ENCODE measurements at places on chromosomes 7 and 10.

DNA sequence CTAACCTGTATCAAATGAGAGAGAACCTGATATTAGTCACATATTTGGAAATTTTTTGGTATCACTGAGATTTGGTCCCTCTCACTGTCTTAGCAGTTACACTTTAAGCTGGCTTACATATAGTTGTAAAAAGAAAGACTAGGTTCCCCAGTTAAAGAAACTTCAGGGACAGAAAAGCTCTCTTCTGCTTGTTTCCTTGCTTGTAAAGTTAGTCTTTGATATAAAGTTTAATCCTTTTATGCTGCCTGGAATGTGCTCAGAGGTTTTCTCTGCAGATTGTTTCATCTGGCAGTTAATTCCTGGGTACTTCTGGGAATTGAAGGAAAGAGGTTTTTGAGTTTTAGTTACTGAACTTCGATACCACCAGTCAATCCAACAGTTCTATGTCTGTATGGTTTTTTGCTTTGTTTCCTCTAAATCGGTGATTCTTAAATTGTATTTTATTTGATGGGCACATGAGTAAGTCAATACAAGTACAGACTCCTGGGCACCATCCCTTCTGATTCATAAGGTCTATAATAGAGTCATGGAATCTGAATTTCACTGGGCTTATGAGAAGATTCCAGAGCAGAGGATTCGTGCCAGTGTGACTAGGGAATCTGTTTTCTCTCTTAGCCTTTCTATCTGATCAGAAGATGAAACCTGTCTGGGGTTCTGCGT, 1080.9 kb upstream of the C7orf33 start:
- DNase-seq = no peak

- no peak for DNase-seq
These were observed 50.8 kb downstream of the PHYHIPL start for GRCh38 chr10:59227136-59227673.

GRCh38 chr10:58266826-58267712, 625 bp downstream of the IPMK start:
- DNase-seq = no peak

- no peak for DNase-seq
These were observed 642.1 kb downstream of the PARD3 start for GRCh38 chr10:34172936-34173533.

DNA sequence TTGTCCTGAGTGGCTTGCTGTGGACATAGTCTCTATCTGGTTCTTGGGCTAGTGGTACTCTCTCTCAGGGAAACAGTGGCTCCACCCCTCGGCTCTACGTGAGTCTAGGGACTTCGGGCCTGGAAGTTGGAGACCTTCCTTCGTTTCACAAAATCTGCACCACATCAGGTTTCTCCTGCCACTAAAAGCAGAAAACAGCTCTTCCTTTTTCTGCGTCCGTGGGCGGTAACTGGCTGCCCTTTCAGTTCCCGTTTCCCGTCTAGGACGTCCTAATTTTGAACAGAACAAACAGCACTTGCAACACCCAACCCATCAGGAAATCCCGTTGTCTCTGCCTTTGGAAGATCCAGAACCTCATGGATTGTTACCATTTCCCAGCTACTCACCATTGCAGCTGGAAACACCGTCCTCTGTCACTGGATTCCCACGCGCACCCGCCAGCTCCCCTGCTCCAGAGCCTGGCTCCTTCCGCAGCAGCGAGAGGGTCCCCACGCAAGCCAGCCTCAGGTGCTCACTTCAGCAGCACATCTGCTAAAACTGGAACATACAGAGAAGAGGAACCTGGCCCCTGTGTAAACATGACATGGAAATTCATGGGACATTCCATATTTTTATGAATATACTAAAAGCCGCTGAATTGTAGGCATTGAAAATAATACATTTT, 311.4 kb upstream of the AKR1E2 start:
- no peak for DNase-seq

DNA sequence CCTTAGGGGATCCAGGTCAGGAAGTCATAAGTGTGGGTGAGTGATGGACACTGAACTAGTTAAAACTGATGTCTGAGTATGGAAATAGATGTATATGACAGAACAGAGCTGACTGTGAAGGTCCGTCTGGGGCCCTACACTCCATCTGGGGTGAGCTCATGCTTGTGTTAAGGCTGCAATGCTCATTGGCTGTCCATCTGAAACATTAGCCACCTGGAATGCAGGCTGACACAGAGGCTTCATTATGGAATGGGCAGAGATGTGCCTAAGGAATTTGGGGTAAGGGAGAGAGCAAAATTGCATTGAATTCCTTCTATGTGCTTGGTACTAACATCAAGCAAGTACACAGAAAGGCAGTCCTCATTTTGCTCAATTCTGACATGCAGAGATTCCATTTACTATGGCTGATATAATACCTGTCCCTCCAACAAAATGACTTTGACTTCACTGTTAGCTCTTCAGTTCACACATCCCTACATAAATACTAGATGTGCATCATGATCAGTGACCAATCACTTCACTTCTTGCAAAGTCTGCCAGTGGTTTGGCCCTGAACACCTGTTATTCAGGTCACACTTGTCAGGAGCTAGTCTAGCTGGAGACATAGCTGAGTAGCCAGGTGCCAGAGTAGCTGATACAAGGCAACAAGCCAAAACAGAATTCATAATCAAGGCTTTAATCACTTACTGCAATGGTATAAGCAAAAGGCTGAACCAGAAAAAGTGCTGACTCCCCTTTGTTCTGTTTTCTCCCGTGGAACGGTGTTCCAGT, 128.9 kb upstream of the VWC2 start:
- DNase-seq = no peak

DNA sequence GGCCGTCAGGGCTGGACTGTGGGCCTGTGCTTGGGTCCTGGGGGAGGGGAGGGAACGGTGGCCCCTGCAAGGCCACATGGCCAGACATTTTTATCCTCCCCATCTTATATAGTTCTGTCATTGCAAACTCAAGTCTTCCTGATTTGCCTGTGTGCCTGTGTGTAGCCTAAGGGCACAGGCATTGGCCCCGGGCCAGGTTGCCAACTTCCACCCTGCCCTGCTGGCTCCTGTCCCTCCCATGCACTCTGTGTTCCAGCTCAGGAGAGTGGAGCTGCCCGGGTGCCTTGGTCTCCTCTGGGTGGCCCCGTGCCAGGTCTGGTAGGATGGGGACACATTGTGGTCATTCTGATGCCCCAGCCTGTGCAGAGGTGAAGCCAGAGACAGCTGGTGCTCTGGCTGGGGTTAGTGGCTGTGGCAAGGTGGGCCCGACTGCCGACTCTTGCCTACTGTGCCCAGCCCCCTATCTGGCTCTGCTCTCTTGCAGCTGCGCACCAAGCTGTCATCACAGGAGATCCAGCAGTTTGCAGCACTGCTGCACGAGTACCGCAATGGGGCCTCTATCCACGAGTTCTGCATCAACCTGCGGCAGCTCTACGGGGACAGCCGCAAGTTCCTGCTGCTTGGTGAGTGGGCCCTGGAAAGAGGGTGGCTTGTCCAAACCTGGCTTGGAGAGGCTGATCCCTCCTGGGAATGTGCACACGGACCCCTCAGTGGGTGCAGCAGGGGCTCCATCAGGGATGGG, 14.8 kb downstream of the NACAD start:
- DNase-seq = no peak

DNA sequence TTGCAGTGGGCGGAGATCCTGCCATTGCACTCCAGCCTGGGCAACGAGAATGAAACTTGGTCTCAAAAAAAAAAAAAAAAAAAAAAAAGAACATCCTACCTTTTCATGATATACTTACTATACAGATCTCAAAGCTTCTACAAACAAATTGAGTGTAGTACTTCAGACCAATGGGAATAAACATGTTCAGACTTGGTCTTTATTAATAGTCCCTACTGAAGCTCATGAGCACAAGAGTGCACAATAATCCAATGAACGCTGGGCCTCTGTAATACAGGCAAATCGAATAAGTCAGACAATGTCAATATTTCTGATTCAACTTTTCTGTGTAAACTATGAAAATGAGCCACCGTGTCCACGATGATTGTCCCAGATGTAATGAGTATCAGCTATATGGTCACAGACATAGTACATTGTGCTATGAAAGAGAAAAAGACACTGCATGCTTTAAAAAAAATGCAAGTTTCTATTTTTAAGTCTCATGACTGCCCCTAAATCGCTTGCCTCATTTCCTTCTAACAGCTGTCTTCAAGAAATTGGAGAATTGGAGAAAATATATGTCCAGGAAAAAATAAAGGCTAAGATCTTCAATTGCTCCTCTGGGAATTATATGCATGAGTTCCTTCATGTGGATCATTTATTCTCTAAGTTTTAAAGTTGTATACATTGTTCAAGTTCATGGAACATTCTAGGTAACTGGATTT, 64.0 kb upstream of the CTTNBP2 start:
- DNase-seq = no peak

DNA sequence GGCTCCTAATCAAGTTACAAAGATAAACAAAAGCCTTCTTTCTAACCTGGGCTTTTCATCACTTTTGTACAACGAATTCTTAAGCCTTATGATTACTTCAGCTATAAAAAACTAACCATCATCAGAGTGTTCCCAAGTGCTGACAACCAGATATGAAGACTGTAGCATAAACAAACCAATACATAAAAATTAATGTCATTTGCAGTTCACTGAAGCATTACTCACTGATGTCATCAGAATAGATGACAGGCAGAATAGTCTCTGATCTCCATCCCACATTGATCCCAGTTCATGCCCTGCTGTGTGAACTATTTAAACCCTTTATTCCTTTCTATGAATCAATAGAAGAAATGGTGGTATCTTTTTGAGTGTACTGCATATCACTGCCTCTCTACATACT, 84.4 kb downstream of the DNAJC1 start:
- no peak for DNase-seq

GRCh38 chr10:104732222-104732621, 91.1 kb downstream of the SORCS3 start:
- no peak for DNase-seq

DNA sequence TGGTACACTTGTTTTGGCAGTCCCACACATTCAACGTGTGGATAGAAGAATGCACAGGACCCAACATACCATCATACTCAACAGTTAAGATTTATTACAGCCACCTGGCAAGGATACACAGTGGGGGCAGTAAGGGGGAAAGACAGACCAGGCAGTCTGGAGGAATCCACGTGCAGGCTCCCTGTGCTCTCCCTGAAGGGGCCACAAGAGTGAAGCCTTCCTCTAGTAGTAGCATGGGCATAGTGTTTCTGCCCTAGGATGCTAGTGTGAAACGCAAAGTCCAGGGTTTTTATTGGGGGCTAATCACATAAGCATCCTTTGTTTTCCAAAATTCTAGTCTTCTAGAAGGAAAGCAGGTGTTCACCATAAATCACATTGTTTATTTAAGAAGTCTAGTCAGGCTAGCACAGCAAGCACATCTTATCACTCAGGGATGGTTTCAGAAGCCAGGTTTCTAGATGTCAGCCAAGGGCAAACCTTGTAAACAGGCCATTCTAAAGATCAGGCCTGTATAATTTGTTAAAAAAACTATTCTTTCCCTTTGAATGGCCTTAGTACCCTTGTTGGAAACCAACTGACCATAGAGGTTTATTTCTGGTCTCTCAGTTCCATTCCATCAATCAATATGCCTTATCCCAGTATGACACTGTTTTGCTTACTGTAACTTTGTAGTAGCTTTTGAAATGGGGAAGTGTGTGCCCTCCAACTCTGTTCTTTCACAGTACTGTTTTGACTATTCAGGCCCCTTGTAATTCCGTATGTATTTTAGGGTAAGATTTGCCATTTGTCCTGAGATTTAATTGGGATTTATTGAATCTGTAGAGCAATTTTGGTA, 12.4 kb upstream of the TFAM start:
- DNase-seq = no peak

GRCh38 chr10:131862548-131862947, 38.3 kb upstream of the PPP2R2D start:
- no peak for DNase-seq

- DNase-seq = no peak
These were observed 30.4 kb upstream of the JAZF1 start for GRCh38 chr7:28211006-28211405.

- DNase-seq = no peak
These were observed 19.2 kb upstream of the PTPRN2 start for GRCh38 chr7:158606671-158607424.

All from stimulated activated CD8-positive, alpha-beta memory T cell treated with anti-CD3 and anti-CD28 coated beads, Interleukin-4, amount 100 ng/mL, for 1 hour (primary cell).